ENCODE measurements at places on chromosomes 5 and 9.

DNA sequence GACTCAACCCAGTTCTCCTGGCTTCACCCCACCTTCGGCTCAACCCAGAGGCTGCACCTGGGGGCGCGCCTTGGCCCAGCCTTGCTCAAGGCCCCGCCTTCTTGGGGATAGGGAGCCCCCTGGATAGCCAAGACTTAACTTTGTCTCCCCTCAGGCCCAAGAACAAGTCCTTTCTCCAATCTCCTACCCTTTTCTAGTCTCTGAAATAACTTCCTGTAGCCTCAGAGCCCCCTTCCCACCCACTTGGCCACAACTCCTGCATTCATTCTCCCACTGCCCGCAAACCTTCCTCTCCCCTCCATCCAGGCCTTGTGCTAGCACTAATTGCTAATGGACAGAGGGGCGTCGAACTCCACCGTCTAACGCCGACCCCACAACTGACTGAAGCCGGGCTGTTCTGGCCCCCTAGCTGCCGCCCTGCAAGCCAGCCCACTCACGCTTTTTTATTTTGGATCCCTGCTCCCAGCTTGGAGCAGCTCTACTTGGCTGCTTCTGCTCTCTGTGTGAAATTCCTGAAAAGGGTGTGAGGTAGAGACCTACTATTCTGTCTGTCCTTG is 579 bp upstream of the ASTN2 start:
- DNase-seq: no peak

DNA sequence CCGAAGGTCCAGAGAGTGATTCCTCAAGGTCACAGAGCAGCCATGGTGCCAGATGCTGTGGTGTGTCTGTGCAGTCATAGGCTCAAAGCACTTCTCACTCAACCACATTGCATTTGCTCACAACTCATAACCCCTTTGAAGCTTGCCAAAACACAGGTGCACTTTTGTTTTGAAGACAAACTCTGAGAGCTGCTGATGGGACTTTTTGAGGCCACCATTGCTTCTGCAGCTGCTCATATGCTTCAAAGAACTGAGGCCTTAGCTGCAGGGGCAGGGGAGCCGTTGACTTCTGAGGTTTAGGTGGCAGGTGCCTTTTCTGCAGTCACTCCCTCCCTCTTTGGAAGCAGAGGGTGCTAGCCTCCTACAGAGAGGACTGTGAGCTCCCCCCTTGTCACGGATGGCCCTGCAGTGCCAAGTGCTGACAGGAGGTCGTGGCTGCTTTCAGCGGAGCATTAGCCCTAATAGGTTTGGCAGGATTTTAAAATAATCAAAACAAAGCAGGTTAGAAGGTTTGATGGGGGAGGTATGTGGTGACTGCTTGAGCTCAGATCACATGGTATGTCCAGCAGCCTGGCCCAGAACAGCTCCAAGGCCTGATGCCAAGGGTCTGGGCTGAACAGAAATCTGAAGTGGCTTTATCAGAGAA is 232.1 kb downstream of the MAN2A1 start:
- DNase-seq: no peak

GRCh38 chr9:98854266-98854665 is 46.8 kb downstream of the GALNT12 start:
- no peak for DNase-seq

GRCh38 chr5:53029608-53030007 is 40.5 kb downstream of the ITGA2 start:
- DNase-seq: no peak

- no peak for DNase-seq
Measured at GRCh38 chr5:37899037-37899436, 59.2 kb upstream of the GDNF start.

GRCh38 chr5:83921666-83922193 is 201.1 kb upstream of the HAPLN1 start:
- no peak for DNase-seq
